ENCODE measurements at places on chromosomes 6 and 20. TPM values are rescaled to one million over a fixed set of nuclear protein-coding genes. Genes with fewer than 3 reads are reported as not detected.

GRCh38 chr6:126123226-126123625 lies 136.9 kb downstream of the TRMT11 start:
- ATAC-seq: no peak

- ATAC-seq: no peak
These were observed 31.1 kb upstream of the GPR6 start for GRCh38 chr6:109946979-109947378.

GRCh38 chr6:3764516-3765335 lies 13.2 kb upstream of the PXDC1 start:
- no peak for ATAC-seq

DNA sequence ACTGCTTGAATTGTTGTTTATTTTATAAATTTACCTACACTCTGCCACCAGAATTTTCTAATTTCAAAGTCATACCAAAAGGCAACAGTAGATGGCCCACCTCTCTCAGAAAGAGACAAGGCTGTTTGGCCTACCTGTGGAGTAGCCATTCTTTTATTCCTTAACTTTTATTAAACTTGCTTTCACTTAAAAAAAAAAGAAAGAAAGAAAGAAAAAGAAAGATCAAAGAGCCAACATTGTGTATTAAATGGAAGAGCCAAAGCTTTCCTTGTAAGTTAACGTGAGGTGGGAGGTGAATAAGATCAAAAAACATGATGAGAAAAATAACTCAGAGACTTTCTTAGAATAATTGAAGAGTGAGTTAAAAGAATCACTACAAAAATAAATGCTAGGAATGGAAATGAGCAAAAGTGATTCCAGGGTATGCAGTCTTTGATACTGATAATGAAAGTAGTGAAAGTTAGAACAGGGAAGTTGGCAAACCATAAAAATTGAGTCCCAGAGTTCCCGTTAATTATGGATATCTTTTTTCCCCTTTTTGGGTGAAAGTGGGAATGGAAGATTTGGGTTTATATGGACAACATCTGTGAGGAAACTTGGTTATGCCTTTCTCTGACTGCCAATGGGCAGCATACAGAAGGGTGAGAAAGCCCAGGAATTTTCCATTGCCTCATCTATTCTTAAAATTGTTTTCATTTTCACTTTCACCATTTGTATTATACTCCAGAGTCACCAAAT lies 35.9 kb upstream of the MYB start:
- no peak for ATAC-seq

DNA sequence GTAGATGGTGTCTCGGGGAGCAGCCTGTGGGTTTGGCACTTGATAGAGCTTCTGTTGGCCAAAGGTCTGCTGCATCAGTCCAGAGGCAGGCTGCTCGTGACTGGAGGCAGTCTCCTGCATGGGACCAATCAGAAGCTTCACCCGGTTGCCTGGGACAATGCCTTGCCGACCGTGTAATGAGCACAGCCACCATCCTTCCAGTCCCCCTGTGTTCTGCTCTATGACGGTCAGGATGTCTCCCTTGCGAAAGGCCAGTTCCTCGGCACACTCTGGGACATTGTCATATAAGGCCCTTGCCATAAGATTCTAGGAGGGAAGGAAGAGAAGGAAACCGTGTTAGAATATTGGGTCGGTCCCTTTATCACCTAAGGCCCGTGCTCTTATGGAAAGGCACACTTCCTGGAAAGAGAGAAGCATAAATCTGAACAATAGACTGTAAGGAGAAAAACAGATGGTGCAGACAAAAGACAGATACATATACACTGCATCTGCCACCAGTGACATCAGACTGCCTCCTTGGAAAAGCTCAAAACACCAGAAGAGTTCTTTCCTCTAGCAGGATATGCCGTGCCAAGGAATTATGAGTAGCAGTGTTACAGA lies 18.9 kb downstream of the NEDD9 start:
- peak; percentile 33 for ATAC-seq

DNA sequence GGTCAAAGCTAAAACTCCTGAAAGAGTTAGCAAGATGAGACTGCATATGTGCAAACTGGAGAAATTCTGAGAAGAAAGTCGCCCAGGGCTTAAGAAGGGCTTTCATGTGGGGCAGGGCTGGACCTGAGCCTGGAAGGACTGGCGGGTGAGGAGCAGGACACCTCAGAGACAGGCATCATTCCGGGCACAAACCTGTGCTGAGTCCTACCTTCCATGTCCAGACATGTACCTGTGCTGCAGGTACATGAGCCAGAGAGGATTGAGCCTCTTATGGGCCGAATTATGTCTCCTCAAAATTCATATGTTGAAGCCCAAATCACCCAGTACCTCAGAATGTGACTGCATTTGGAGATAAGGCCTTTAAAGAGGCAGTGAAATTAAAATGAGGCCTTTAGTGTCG lies 171.0 kb downstream of the QRSL1 start:
- no peak for ATAC-seq

DNA sequence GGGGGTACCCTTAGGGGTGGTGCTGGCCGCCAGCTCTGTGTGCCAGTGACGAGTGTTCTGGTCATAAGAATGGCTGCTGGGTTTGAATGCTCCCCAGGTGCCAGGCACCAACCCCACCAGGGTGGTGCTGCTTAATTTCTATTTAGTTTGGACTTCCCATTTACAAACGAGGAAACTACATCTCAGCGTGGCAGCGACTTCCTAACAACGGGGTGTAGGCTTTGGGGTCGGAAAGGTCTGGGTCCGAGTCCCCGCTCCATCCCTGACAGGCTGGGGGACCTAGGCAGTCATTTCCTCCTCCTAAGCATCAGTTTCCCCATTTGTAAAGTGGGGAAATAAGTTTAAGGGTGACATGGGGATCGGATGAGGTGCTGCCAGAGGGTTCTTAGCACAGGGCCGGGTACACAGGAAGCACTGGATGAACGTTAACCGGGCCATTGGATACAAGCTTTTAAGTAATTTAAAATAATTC lies 30.3 kb downstream of the CEBPB start:
- no peak for ATAC-seq

EYS gene
- total RNA-seq: 1.3 TPM

GRCh38 chr20:41411391-41411847 lies 44.8 kb upstream of the EMILIN3 start:
- peak; percentile 59 for ATAC-seq

MCCD1 gene
- not detected for total RNA-seq

DNA sequence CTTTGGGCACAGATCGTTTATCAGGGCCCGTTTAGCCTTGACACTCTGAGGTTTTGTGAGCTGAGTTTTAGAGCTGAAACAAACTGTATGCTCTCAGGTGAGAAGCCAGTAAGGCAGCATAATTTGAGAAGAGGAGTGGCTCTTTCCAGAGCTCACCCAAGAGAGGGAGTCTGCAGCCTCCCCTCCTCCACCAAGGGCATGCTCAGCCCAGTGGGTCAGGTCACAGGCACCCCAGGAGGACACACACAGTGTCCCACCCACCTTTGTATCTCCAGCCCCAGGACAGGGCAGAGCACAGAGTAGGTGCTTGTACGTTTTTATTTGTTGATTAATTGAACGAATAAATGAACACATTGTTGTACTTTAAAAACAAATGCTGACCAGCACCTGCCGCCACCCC lies 3.4 kb downstream of the TSPO2 start:
- no peak for ATAC-seq

DNA sequence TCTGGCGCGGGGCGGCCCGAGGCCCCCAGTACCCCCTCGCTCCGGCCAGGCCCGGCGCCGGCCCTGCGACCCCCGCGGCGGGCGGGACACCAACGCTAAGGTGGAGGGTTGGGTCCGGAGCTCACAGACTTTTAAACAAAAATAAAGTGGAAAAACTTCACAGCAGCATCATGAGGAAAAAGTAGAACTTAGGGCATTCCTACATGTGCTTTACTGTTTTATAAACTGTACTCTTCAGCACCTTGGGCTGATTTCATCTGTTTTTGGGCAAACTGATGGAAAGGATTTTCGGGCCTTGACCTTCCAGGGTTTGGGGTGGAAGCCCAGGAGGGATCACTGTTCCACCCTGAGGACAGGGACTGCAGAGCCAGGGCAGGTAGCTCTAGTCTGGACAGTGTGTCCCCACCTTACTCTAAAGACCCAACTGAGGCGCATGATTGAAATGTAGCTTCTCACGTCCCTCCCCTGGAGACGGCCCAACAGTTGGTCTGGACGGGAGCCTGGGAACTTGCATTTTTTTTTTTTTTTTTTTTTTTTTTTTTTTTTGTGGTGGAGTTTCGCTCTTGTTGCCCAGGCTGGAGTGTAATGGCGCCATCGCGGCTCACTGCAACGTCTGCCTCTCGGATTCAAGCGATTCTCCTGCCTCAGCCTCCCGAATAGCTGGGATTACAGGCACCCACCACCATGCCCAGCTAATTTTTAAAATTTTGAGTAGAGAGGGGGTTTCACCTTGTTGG lies 740 bp downstream of the NELFCD start:
- ATAC-seq: no peak

GRCh38 chr6:169738976-169739529 lies 12.3 kb downstream of the DYNLT2 start:
- ATAC-seq: no peak

DNA sequence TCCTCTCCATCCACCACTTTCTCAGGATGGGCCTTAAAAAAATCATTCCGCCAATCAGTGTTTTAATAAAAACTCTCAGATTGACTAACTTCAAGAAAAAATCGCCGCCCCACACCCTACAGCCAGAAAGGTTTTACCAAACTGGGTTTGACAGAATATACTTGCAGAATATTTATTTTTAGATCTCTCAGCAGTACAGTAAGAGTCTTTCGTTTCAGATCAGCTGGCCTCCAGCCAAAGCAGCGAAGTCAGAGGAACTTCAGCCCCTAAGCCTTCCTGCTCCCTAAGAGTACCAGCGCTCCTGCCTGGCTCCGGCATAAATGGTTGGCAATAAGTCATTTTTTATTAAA lies 24.7 kb downstream of the TBC1D7 start:
- no peak for ATAC-seq

DNA sequence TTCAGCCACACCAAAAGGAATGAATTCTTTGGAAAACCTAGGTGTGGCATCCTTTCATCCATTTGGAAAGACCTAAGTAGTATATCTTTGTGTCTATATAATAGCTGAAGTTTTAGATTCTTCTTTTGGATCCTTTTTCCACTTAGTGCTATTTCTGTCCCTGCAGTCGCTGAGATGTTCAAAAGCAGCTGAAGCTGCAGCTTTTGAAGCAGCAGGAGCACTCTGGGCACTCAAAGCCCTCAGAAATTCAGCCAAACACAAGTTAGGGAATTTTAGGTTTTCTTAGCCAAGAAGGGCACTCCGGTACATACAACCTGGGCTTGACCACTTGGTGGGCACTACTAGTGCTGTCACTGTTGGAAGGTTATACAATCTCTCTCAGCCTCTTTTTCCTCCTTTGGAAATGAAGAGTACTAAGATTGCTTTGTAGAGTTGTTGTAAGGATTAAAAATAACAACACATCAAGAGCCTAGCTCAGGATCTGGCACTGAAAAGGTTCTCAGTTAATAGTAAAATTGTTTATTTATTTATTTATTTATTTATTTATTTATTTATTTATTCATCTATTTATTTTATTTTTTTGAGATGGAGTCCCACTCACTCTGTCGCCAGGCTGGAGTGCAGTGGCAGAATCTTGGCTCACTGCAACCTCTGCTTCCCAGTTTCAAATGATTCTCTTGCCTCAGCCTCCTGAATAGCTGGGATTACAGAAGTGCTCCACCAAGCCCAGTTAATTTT lies 71.9 kb upstream of the SLC22A16 start:
- ATAC-seq: no peak

MOXD1 gene
- total RNA-seq: 28.0 TPM

GRCh38 chr6:53214172-53214571 lies 65.5 kb upstream of the GCM1 start:
- ATAC-seq: no peak

DNA sequence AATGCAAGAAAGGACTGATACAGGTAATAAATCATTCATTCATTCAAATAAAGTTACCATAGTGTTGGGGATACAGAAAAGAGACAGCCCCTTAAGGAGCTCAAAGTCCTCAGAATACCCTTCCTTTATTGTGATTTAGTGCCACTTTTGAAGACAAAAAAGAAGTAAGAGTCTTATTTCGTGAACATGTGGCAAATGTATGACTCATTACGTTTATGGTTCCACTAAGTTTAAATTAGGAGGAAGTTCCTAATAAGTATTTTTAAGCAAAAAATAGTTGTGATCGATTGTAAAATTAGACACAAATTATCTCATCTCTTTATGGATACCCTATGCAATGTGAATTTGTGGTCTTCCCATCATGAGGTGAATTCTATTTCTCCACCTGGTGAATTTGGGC lies 38.5 kb upstream of the GCLC start:
- ATAC-seq: no peak

DNA sequence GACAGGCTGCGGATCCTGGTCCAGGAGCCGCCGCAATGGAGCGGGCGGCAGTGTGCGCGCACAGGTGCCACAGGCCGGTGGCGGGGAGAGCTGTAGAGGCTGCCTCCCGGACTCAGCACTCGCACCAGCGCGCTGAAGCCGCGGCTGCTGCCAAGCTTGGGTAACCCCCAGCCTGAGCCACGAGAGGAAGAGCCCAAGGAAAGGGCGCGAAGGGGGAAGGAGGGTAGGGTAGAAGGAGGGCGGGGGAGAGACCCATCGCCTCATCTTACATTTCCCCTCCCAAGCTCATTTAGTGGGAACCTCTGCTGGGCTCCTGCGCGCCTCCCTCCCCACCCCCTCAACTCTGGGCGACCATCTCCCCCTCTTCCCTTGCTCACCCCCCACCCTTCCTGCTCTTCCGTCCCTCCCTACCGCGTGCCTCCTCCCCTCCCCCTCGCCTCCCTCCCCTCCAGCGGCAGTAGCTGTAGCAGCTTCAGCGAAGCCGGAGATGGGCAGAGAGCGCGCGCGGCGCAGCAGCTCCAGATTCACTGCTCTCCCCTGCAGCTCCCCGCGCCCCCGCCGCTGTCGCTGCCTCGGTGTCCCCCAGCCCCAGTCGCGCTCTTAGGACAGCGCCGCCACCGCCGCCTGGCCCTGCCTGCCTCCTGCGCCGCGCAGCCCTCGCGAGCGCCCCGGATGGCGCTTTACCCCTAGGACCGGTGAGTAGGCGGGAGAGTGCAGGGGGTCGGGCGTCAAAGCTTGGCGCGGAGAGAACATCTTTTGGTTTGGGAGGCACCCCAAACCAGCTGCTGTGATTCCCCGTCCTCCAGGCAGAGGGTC lies at the start of gene FUT9:
FUT9 (plus strand) TSS at position 457 of the 816 bp plus-strand sequence. CDS start 187,182 bp downstream, outside the sequence.
- ATAC-seq: no peak

C6orf58 gene
- total RNA-seq: not detected
